Ascending aorta (tissue), 2 donors: ENCODE measurements at places on chromosomes 1 and 21. TPM values are rescaled to one million over a fixed set of nuclear protein-coding genes. Genes with fewer than 3 reads are reported as not detected.

DNA sequence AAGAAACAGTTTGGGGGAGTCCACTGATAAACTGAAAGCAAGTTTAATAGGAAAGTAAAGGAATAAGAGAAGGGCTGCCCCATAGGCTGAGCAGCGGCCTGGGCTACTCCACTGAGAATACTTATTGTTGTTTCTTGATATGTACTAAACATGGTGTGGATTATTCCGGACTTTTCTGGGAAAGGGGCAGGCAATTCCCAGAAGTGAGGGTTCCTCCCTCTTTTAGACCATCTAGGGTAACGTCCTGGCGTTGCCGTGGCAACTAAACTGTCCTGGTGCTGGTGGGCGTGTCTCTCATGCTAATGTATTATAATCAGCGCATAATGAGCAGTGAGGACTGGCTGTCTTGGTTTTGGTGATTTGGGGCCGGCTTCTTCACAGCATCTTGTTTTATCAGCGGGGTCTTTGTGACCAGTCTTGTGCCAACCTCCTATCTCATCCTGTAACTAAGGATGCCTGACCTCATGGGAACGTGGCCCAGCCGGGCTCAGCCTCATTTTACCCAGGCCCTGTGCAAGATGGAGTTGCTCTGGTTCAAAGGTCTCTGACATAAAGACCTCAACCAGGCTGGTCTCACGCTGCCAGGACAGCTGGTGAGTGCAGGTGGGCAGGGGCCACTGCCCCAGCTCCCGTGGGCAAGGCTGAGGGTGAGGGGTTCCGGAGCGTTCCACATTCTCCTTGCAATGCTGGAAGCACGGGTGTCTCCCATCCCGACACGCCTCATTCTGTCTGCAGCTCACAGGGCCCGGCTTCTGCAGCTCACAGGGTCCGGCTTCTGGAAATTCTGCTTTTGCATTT, 19.6 kb upstream of the C1orf159 start:
- no peaks in the 10 kb centered on the region for H3K36me3 ChIP-seq
- no peaks in the 10 kb centered on the region for H3K4me1 ChIP-seq
- no peak overlapping the region for H3K4me3 ChIP-seq
- no peak for DNase-seq
- H3K27me3 ChIP-seq = no peaks in the 10 kb centered on the region
- no peak overlapping the region for H3K27ac ChIP-seq

DNA sequence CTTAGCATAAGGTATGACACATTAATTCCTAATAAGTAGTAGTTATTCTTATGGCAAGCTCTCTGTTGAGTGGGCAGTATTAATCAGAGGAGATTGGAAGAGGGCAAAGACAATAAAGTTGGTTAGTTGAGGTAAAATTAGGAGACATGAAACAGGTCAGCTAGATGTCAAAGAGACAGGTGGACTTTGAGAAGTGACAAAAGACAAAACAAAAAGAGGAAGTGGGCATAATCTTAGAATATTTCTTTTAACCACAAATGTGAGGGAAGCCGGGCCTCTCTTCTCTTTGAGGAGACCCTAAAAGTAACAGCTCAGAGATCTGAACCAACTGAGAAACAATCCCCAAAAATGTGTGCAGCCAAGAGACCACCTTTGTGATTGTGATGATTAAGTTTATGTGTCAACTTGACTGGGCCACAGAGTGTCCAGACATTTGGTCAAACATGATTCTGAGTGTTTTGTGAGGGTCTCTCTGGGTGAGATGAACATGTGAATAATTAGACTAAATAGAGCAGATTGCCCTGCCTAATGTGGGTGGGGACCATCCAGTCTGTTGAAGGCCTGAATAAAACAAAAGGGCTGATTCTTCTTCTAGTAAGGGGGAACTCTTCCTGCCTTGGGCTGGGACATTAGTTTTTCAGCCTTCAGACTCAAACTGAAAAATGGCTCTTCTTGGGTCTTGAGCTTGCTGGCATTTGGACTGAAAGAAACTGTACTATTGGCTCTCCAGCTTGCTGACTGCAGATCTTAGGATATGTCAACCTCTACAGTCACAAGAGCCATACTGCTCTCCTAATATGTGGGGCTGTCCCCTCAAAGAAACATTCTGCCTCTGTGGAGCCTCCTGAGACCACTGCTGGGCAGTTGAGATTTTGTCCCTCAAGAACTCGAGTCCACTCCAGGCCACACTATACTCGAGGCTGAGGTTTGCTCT, 40.0 kb downstream of the FCRL5 start:
- no peaks in the 10 kb centered on the region for H3K4me1 ChIP-seq
- H3K4me3 ChIP-seq = no peak overlapping the region
- no peak for DNase-seq
- H3K36me3 ChIP-seq = no peaks in the 10 kb centered on the region
- H3K27ac ChIP-seq = no peak overlapping the region

DNA sequence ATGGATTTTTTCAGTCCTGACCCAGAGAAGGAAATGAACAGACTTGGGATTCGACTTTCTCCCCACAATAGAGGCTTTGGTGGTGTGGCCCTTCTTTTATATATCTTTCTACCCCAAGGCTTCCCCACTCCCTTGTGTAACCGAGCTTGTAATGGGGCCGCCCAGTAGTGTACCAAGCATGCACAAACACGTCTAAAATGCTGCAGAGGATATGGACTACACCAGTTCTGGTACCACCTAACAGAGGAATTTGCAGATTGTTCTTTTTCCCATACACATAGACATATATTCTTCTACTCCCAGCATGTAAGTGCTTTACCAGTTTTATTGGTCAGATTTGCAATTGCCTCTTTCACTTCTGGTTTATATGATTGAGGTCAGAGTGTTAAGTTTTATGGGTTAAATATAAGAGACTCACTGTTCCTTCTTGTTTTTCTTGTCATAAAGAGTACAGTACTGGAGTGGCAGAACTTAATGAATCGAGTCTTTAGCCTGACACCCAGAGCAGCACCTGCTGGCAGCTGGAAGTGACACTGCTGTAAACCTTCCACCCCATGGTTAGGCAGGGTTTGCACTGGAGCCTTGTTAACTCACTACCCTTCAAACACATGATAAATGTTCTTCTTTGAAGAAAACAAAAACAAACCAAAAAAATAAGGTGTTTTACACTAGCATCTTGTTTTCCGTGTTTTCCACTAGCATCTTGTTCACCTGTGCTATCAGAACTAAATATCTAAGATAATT, 198.6 kb downstream of the PTPRC start:
- no peak for DNase-seq
- H3K4me1 ChIP-seq = no peaks in the 10 kb centered on the region
- no peak overlapping the region for H3K4me3 ChIP-seq
- no peaks in the 10 kb centered on the region for H3K27me3 ChIP-seq
- H3K36me3 ChIP-seq = no peaks in the 10 kb centered on the region

- no peaks in the 10 kb centered on the region for H3K27me3 ChIP-seq
- peak overlapping the region; percentile 93 for H3K27ac ChIP-seq
- H3K4me3 ChIP-seq = peak overlapping the region; percentile 83
- peak; percentile 76 for DNase-seq
- no peaks in the 10 kb centered on the region for H3K4me1 ChIP-seq
Measured at GRCh38 chr1:220879509-220880361, 492 bp downstream of the HLX start.

- H3K36me3 ChIP-seq = no peaks in the 10 kb centered on the region
- H3K27ac ChIP-seq = no peak overlapping the region
- no peak for DNase-seq
- H3K4me1 ChIP-seq = no peaks in the 10 kb centered on the region
- no peak overlapping the region for H3K4me3 ChIP-seq
- H3K27me3 ChIP-seq = no peaks in the 10 kb centered on the region
Measured at GRCh38 chr1:66248746-66249145, 285.2 kb upstream of the SGIP1 start.

DNA sequence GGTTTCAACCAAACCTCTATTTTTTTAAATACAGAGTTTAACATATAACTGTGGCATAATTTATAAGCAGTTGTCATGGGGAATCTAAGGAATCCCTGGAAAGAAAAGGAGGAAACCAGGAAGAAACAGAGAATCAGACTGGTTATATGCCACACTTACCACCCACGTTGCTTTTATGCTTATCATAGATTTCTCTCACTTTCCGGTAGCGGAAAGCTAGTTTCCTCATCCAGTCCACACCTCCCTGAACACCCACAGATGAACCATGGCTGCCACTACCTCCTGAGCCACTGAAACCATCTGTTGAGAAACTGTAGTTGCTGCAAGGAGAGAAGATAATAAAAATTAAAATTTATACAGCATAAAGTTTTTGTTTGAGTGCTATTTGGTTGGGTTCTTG, 33.5 kb downstream of the XKR8 start:
- H3K4me3 ChIP-seq = no peak overlapping the region
- no peak for DNase-seq
- H3K27me3 ChIP-seq = no peaks in the 10 kb centered on the region
- H3K36me3 ChIP-seq = peaks cover 84% of the 10 kb centered on the region

DNA sequence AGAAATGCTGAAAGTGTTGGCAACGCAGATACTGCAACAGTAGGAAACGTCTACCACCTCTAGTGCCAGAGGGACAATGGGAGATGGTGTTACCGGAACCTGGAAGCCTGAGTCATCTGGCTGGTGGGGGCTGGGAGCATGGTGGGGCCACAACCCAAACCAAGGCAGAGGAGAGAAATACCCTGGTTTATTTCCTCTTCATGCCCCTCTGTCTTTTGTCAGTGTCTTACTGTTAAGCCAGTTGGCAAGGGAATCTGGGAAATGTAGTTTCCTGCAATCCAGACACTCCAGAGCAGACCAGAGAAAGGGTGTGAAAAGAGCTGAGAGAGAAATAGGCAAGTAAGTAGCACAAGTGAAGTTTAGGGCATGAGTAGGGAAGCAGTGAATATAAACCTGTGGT, 14.8 kb downstream of the DNTTIP2 start:
- H3K4me1 ChIP-seq = no peaks in the 10 kb centered on the region
- no peak for DNase-seq
- H3K27me3 ChIP-seq = no peaks in the 10 kb centered on the region
- H3K27ac ChIP-seq = no peak overlapping the region
- H3K36me3 ChIP-seq = peaks cover 11% of the 10 kb centered on the region
- H3K4me3 ChIP-seq = no peak overlapping the region

- no peaks in the 10 kb centered on the region for H3K4me1 ChIP-seq
- H3K27ac ChIP-seq = no peak overlapping the region
- H3K36me3 ChIP-seq = no peaks in the 10 kb centered on the region
- H3K4me3 ChIP-seq = no peak overlapping the region
- no peak for DNase-seq
- no peaks in the 10 kb centered on the region for H3K27me3 ChIP-seq
Measured at GRCh38 chr1:48947761-48948537, 171.3 kb upstream of the BEND5 start.

DNA sequence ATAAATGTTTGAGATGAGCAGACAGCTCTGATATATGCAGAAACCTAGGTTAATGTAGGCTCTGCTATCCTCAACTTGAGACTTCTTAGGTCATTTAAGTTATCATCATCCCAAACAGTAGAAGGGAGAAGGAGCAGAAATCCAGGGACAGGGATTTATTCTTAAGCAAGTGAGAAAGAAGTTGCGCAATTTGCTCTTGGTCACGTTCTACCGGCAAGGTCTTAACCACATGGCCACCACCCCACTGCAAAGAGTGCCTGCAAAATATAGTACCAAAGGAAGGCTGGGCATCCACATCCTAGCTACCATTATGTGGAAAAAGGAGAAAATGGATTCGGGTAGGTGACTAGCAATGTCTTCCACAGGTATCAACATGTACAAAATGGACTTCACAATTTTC, 25.2 kb downstream of the CRNN start:
- H3K4me1 ChIP-seq = no peaks in the 10 kb centered on the region
- DNase-seq = no peak
- no peak overlapping the region for H3K27ac ChIP-seq
- no peaks in the 10 kb centered on the region for H3K36me3 ChIP-seq

DNA sequence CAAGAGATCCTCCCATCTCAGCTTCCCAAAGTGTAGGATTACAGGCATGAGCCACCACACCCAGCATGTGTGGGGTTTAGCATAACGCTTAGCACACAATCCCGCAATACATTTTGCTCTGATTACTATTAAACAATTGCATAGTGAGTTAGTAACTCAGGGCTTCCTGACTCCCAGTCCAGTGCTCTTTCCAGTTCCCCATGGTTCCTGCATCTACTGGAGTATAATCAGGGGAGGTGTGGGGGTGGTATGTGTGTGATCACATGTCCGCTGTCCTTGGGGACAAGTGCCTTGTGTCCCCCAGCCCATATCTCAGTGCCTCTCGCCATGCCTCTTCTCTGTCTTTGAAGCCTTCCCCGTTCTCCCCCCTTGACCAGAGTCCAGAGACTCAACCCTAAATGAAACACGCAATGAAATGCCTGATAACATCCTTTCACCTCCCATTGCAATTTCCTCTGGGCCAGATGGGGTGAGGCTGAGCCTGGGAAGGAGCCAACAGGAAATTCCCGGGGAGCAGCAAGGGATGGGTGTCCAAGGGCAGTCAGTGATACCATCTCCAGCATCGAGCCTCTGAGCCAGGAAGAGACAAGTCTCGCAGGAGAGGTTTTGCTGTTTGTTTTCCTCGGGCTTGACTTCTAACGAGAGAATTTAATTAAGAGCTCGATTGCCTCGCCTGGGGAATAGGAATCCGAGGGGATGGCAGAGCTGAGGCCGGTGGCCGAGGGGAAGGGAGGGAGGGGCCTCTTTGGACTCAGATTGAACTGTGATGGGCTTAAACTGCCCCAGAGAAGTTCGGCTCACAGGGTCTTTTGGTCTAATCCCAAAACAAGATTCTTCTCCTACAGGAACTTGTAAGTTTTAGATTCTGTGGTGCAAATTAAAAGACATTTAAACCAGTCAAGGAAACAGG, 7.7 kb upstream of the HTR1D start:
- H3K4me3 ChIP-seq = no peak overlapping the region
- no peaks in the 10 kb centered on the region for H3K27me3 ChIP-seq
- no peaks in the 10 kb centered on the region for H3K4me1 ChIP-seq
- no peaks in the 10 kb centered on the region for H3K36me3 ChIP-seq
- DNase-seq = no peak

DNA sequence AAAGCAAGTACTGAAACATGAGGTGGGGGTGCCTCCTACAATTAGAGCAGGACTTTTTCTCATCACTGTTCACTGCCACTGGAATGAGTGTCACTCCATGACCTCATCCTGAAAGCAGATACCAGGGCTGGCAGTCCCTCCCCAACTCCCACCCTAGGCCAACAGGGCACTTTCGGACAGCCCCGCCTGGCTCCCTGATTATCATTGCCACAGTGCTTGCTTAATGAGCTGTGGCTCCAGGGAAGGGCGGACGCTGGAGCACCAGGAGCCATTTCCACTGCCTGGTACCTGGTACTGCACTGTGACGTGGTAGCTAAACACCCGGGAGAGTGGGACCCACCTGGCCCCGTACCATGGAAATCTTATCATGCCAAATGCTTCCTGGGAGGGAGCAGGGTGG, 22.3 kb downstream of the SLC9A1 start:
- H3K4me3 ChIP-seq = no peak overlapping the region
- no peak overlapping the region for H3K27ac ChIP-seq
- H3K27me3 ChIP-seq = no peaks in the 10 kb centered on the region
- peaks cover 3% of the 10 kb centered on the region for H3K36me3 ChIP-seq
- no peak for DNase-seq

GRCh38 chr1:91541918-91542533, 41.4 kb downstream of the CDC7 start:
- H3K27ac ChIP-seq = no peak overlapping the region
- no peaks in the 10 kb centered on the region for H3K36me3 ChIP-seq
- no peaks in the 10 kb centered on the region for H3K27me3 ChIP-seq
- H3K4me3 ChIP-seq = no peak overlapping the region
- no peak for DNase-seq

TFAP2E gene
- total RNA-seq = 10.2 TPM

FAM151A gene
- not detected for total RNA-seq
